ENCODE measurements at places on chromosomes 1 and 21.

- DNase-seq, result no peak
Observed at GRCh38 chr1:23908453-23909341, 4.5 kb downstream of the CNR2 start.

DNA sequence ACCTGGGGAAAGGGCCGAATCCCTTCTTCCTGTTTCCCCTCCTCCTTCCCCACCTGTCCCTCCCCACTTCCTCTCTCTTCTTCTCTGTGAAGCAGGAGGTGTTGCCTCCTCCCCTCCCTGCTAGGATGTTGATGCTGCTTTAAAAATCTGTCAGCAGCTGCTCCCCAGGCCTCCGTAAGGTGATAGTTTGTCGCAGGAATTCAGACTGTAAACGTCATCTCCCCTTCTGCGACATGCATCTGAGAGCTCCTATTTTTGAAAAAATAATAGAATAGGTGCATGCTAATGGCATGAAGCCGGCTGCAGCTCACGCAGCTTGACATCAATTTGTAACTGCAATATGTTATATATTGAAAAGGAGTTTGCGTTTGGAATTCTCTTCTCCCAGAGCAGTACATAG, 70.1 kb downstream of the KAZN start:
- DNase-seq, result no peak

DNA sequence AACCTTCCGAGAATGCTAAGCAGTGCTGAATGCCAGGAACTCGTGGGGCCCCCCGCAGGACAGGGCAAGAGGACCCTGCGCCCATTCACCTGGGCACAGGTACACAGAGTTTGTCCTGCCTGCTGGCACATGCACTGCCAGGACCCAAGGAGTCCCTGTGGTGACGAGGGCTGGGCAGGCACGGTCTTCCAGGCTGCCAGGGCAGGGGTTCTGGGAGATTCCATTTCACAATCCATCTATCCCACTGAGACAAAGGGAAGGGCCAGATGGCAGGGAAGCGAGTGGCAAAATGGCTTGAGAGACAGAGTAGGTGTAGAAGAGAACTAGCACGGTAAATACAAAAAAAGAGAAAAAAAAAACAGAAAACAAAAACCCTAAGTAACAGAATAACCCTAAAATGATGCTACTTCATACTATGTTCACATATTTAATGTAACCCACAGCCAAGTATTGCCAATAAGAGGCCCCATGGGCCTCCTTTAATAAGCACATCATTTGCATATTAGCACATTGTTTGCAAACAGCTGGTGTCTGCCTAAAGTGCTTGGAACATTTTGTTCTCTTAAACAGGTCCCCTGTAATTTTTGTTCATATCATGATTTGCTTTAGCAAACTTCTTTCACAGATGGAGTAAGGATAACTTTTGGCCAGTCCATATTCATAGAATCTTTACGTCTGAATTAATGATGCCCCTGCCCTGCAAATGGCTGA, 83.8 kb downstream of the STUM start:
- no peak for DNase-seq

DNA sequence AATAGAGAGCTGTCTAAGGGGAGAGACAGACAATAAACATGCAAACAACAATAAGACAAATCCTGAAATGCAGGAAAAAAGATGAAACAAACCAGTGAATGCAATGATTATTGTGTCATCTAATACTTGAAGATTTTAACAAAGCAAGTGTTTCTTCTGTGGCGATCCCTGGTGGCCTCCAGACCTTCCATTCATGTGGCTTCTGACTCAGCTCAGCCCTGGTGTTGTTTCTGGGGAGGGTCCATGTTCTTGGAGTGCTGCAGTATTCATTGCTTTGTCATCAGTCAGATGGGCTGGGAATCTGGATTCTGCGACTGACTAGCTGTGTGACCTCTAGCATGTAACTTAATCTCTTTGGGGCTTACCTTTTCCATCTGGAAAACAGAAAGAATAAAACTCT, 1.5 kb upstream of the C2CD4D start:
- DNase-seq, result no peak

GRCh38 chr1:110515891-110516290, 3.1 kb downstream of the KCNA10 start:
- DNase-seq, result no peak

DNA sequence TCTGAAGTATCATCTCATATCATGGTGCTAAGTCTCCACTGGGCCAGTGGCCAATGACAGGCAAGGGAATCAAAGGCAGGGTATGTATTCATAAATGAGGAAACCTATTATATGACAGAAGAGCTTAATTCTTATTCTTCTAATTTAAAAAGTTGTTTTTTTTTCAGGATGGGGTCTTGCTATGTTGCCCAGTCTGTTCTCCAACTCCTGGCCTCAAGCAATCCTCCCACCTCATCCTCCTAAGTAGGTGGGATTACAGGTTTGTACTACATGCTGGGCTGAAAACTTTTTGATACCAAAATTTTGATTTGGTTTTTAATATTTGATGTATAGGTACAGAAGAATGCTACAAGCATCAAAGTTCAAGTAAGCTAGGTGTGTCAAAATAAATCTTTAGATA, 35.0 kb downstream of the ATP8B2 start:
- DNase-seq, result no peak

DNA sequence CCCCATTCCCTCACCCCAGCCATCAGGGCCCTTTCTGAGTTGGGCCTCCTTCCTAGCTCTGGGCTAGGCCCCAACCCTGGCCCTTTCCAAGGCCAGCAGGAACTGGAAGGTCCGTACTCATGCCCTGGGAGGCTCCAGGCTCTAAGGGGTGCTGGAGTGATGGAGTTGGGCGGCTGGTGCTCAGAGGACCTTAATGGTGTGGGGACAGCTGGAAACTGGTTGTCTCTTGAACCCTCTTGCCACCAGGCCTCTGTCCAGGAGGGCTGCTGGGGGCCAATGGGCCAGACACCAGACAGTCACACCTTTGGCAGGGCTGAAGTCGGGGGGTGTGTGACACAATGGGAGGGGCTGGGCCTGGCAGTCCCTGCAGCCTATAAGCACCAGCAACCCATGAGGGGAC, 9.2 kb upstream of the PADI1 start:
- no peak for DNase-seq

DNA sequence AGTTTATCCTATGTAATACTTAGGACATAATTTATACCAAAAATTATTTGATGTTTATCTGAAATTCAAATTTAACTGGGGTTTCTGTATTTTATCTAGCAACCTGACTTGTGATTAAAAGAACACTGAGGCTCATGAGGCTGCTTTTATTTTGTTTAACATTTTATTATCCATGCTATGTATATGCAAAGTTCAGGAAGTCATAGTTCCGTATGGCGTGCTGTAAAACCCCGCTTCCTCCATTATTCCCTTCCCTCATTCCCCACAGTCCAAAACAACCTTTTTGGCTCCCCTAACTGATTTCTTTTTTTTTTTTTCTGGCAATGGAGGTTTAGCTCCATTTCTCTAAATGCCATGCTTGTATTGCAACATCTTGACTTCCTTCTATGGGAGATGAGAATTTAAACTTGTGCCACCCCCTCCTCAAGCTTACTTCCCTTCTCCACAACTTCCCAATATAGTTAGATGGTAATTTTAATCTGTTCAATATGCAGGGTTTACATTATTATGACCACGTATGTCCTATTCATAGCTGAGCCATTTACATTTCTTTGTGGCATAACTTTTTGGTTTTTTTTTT, 138.0 kb upstream of the DNAH14 start:
- no peak for DNase-seq

GRCh38 chr1:21496063-21496462, 13.2 kb upstream of the ALPL start:
- DNase-seq, result no peak

DNA sequence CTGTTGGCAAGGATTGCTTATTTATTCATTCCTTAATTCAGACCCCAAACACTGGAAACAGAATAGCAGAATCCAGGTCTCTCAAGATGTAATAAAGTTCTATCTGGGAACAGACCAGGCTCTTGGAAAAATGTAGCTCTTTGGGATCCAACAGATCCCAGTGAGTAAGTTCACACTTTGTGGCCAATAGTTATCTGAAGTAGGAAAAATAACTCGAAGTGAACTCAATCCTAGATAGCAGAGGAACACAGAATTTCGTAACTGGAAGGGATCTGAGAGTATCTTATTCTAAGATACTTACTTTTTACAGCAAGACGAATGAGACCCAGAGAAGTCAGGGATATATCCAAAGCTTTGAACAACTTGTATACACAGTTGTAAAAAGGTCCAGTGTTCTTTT, 150.7 kb upstream of the CD34 start:
- no peak for DNase-seq

Measured in dorsolateral prefrontal cortex (tissue), 122 donors.